ENCODE measurements at places on chromosomes 1 and 21.
A peak's percentile ranks its signal among the peaks of the same experiment; 100 is the strongest.

- DNase-seq, result peak; percentile 51
Observed at GRCh38 chr1:204289280-204289679, 70.4 kb downstream of the PLEKHA6 start.

- DNase-seq, result no peak
Observed at GRCh38 chr21:43825242-43825935, 36.0 kb downstream of the RRP1 start.

DNA sequence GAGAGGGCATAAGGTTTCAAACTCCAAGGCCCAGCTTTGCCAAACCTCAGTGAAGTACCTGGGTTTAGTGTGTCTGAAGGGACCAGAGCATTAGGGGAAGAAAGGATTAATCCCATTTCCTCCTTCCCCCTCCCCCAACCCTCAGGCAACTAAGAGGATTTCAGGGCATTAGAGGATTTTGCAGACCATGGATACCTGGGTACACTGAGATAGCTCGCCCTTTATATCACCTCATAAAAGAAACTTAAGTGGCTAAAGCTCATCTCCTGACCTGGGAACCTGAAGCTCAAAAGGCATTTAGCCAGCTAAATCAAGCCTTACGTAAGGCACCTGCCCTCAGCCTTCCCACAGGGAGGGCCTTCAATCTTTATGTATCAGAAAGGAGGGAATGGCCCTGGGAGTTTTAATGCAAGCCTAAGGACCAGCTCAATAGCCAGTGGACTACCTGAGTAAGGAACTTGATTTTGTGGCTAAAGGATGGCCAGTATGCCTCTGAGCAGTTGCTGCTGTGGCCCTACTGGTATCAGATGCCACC lies 26.4 kb upstream of the SMYD3 start:
- DNase-seq, result no peak

GRCh38 chr1:230743899-230744298 lies 3.3 kb upstream of the CAPN9 start:
- DNase-seq, result no peak

- no peak for DNase-seq
Observed at GRCh38 chr1:101344745-101345144, 107.9 kb downstream of the S1PR1 start.

All from ELF-1 (cell line).